ENCODE measurements at places on chromosomes 11 and 22. TPM values are rescaled to one million over a fixed set of nuclear protein-coding genes. Genes with fewer than 3 reads are reported as not detected.

- DNase-seq = no peak
These were observed 669 bp upstream of the GAL3ST1 start for GRCh38 chr22:30574997-30575671.

GRCh38 chr11:133206313-133207005, 325.8 kb downstream of the OPCML start:
- DNase-seq = no peak

DNA sequence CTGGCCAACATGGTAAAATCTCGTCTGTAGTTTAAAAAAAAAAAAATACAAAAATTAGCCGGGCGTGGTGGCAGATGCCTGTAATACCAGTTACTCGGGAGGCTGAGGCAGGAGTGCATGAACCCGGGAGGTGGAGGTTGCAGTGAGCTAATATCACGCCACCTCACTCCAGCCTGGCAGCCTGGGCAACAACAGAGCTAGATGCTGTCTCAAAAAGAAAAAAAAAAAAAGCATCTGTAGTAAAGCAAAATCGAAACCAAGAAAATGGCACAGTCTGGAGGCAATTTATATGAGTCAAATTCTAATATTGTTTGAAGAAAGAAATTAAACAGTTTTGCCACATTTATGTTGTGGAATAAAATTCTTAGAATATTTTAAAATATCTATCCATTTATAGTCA, 365.0 kb upstream of the CHORDC1 start:
- DNase-seq = no peak

DNA sequence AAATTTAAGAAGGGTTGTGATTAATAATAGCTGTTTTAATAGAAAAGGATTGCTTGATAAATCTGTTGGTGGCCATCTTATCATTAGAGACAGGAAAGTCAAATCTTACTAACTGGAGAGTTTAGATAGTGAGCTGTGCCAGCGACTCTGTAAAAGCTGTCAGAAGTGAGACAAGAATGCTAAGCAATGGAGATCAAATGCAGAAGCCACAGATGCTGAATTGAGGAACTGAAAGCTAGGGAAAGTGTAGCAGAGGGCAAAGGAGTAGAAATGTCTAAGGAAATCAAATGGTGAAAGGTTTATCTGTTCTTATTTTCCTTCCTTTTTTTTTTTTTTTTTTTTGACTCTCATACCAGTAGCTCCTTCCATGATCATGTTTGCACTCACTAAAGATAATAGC, 13.7 kb downstream of the MS4A13 start:
- DNase-seq = no peak

GRCh38 chr11:13015753-13016152, 6.6 kb downstream of the RASSF10 start:
- DNase-seq = no peak

DNA sequence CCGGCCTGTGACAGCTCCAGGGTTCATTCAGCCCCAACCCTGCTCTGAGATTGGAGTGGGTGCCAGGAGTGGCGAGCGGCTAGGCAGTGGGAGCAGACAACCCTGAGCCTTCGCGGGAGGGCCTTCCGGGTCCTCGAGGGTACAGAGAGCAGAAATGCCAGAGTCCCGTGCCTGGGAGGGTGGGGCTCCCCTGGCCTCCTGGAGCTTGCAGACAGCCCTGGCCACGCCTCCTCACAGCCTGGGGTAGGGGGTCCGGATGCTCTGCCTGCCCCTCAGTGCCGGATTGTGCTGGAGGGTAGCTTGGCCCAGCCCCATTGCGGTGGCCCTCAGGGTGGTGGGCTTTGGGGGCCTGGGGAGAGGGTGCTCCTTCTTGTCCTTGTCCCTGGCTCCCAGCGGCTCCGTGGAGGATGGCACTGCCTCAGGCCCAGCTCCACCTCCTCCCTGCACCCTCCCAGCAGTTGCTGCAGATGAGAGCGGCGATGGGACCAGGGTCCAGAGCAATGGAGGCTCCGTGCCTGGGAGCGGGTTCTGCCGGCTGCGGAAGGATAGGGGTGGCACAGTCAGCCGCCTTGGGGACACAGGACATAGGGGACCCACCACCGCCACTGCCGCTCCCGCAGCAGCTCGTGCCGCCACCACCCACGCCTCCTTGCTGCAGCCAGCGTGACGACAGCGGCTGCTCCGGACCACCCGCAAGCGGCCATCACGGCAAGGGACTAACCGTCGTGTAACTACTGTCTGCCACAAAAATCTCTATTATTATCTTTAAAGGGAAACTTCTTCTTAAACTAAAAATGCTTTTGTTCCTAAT, 34.9 kb upstream of the OR10G7 start:
- no peak for DNase-seq

Gene SCGB1C1
- not detected for total RNA-seq

Gene MRPL23
- 47.2 TPM for total RNA-seq

Gene GAL3ST1
- 1.4 TPM for total RNA-seq

Gene RCN1
- total RNA-seq = 34.5 TPM

Gene SC5D
- total RNA-seq = 85.5 TPM
